ENCODE measurements at places on chromosomes 16 and 17.

DNA sequence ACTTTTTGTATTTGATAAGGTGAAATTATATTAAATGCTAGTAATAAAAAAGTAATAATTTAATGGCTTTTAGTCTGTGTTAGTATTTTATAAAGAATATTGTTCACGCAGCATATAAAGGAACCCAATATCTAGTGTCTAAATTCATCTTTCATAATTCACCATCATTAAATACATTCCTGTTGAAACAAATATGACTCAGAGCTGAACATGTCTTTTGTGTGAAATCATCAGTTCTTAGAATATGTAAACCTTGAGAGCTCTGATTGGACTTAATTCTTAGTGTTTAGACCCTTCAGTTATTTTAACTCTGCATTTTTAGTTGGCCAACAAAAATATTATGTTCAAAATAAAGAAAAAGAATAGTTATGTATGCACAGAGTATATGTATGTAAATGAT lies 71.8 kb downstream of the ABHD15 start:
- peak; percentile 26 for DNase-seq

GRCh38 chr16:71311553-71312158 lies 22.5 kb upstream of the CMTR2 start:
- DNase-seq: no peak

DNA sequence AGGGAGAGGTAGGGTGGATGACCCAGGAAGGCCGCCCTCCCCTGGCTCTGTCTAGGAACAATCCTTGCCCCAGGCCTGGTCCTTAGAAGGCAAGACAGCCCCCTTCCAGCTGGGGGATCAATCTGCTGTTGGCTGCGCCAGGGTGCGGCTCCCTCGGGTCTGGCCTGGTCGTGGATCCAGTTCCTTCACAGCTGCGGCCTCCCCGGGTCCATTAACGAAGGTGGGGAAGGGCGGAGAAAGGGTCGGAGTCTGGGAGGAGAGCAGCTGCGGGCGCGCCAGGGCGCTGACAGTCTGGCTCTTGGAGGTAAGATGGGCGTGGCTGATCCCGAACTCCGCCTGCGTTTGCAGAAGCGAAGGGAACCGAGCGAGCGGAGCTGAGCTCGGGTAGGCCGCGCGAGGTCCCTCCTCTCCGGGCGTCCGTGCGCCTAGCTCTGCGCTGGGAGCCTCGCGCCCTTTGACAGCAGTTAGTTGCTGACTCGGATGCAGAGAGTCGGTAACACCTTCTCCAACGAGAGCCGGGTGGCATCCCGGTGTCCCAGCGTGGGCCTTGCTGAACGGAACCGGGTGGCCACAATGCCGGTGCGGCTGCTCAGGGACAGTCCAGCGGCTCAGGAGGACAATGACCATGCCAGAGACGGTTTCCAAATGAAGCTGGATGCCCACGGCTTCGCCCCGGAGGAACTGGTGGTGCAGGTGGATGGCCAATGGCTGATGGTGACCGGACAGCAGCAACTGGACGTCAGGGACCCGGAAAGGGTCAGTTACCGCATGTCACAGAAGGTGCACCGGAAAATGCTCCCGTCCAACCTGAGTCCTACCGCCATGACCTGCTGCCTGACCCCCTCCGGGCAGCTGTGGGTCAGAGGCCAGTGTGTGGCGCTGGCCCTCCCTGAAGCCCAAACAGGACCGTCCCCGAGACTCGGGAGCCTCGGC lies at the start of gene HSPB9:
Gene HSPB9, plus strand, starts transcription at position 434 of the 933 bp plus-strand sequence. Its CDS starts 47 bp downstream, at position 481.
- DNase-seq: no peak

DNA sequence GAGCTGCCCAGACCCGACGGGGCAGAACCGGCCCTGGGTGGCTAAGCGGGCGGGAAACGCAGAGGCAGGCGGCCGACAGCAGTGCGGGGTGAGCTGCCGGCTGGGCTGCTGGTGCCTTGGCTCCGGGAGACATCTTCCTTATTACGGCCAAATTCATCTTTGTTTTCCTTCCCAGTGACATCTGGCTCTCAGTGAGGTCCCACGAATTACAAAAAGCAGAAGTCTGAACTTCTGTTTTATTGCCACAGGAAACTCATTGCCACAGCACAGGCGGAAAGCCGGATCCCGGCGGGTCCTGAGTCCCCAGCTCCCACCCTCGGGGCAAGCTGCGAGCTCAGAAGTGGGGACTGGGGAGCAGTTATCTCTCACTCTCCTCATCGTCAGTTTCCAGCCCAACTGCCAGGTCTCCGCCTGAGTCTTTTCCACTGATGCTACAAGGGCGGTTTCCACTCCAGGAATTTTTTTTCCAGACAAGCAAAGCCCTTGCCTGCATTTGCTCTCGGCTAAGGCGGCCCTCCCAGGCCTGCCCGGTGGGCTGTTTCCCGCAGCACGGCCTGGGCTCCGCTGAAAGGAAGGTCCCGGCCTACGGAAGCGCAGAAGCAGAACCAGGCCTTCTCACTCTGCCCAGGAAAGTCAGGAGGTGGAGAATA lies 40.3 kb downstream of the CBFA2T3 start:
- no peak for DNase-seq

DNA sequence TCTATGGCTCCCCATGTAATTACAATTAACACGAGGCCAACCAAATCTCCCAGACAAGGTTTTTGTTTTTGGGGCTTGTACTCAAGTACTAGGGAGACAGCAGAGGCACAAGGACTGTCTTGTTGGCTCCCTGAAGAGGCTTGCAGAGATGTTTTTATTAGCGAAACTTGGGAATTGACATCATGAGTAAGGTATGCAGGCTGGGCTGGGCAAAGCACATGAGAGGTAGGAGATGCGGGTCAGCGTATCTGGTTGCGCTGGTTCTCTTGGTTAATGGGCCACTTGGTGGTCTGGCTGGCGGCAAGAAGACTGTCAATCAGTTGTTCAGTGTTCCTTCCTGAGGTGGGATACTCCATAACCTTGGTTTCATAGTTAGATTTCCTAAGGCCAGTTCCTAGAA lies 28.9 kb downstream of the LCMT1 start:
- DNase-seq: no peak

DNA sequence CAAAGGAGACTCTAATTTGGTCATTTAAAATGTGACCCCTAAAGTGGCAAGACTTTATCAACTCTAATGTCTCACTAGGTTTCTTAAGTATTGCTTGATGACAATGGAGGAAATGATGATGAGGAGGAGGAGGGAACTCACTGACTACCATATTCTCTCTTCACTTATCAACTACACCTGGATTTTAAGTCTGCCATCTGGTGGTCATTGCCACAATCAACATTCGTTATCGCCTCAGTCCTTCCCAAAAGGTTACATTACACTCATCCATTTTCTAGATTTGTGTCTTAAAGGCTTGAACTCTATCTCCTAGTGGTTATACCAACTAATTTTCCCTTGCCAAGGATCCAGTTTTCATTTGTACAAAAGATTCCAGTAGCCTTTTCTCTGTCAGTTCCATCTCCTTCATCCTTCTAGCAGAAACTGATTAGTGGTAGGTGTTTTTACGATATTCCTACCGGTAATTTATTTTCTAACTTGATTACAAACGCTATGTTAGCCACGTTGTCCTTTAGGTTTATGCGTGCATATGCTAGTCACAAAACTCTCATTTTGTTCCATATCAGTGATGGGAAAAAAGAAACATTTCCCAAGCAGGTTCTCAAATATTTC lies 114.6 kb upstream of the NOG start:
- peak; percentile 4 for DNase-seq

GRCh38 chr17:82297280-82297713 lies 20.1 kb downstream of the CD7 start:
- no peak for DNase-seq

GRCh38 chr17:45748731-45749310 lies 35.3 kb upstream of the CRHR1 start:
- DNase-seq: no peak

DNA sequence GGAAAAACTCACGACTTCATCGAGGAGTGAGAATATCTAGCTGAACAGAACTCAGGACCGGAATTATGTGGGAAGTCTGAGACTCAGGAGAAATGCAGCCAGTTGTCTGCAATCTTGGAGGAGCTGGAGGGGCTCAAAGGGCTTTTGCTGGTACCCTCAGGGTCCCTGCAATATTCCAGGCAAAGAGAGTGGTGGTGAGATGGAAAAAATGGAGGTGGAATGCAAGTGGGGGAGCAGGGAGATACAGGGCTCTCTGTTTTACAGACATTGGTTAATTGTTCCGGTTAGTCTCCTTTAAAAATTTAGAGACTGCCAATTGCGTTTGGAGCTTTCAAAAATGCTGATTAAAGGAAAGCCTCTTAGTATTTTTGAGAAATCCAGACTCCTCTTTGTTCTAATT lies 18.2 kb upstream of the HP start:
- DNase-seq: no peak

GRCh38 chr17:67686241-67686640 lies 31.5 kb upstream of the NOL11 start:
- no peak for DNase-seq

- no peak for DNase-seq
These were observed 33.2 kb downstream of the COX4I1 start for GRCh38 chr16:85832570-85833218.

DNA sequence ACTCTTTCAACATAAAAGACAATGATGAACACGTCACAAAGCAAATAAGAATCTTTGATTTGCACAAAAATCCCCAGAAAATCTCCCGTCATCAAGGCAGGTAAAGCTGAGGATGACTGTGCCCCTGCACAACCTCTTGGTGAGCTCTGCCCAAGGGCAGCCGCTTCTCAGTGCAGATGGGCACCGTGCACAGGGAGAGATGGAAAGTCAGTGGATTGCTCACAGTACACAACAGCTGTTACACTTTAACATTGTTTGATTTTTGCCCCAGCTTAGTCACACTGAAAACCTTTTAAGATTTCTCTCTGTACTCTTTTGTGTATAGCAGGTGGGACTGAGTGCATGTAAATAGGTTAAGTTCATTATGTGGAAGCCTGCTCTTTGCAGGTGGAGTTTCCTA lies 104.2 kb downstream of the CDK5R1 start:
- DNase-seq: no peak

DNA sequence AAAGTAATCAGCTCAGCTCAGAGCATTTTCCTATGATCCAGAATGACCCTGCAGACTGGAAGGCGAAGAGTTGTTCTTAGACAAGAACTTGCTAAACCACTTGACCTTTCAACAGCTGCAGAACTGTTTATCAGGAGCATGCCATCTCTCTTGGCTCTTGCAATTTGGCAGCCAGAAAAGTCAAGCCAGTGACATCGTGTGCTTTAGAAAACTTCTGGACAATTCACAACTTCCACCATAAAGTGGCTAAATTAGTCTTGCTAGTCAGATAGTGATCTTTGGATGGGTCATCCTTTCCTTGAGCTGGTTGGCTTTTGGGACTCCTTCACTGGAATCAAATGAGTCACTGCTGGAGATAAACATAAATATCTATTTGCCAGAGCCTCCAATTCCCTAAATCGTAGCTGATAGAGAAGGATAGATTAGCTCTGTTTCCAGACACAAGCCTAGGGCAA lies 146.5 kb downstream of the MAP2K6 start:
- DNase-seq: no peak

DNA sequence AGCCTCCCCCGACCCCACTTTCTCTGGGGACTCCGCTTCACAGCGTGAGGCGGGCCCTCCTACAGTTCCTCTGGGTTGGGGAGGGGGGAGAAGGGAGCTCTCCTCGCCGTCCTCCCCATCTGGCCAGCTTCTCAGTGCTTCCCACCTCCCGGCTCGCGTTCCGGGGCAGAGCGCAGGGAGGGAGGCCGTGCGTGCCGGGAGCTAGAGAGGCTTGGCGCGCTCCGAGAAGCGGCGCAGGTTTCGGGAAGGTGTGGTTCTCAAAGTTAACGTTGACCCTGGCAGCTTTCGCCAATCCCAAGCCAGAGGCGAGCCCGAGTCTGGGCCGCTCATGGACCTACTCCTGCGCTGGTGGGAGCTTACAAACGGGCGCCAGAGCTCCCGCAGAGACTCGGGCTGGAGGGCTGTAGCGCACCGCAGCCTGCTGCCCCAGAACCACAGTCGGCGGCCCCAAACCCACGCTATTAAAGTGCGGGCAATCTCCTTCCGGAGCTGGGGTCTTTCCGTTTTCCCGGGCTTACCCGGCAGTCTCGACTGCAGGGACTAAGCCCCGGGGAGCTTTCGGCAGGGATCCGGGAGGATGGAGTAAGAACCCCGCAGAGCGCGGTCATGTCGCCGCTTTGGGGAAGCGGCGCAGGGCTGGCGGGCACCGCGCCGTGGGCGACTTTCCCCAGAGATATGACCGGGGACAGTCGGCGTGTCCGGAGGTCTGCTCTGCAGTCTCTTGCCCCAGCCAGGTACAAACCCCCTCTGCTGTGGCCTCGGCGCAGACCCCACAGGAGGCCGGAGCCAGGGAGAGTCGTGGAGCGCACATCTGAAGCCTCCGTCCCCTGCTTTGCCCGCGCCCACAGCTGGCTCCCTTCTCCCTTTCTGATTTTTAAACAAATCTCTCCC lies 787 bp downstream of the CDH11 start:
- DNase-seq: no peak

- peak; percentile 40 for DNase-seq
These were observed 1.1 kb downstream of the CDH15 start for GRCh38 chr16:89172528-89173173.

GRCh38 chr17:348012-348411 lies 4.6 kb downstream of the RPH3AL start:
- no peak for DNase-seq

DNA sequence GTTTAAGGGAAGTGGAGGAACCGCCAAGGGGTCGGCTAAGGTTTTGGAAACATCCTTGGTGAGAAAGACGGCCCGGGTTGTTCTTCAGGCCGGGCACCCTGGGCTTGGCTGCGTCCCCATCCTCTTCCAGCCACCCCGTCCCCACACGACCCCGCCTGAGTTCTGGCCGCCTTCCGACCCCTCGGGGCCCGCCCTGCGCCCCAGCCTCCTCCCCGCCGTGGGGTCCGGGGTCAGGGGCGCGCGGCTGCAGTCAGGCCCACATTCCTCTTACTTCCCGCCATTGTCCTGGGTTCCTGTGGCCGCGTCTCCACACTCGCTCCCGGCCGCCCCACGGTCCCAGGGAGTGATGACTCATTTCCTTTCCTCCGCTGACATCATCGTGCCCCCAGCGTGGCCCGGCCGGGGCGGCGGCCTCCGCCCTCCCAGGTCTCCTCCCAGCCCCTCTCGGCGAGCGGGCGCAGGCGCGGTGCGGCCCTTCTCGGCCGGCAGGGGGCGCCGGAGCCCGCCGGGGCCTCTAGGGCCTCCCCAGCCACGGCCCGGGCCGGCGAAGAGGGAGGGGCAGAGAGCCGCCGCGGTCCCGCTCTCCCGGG lies 59.6 kb downstream of the WSB1 start:
- peak; percentile 97 for DNase-seq

DNA sequence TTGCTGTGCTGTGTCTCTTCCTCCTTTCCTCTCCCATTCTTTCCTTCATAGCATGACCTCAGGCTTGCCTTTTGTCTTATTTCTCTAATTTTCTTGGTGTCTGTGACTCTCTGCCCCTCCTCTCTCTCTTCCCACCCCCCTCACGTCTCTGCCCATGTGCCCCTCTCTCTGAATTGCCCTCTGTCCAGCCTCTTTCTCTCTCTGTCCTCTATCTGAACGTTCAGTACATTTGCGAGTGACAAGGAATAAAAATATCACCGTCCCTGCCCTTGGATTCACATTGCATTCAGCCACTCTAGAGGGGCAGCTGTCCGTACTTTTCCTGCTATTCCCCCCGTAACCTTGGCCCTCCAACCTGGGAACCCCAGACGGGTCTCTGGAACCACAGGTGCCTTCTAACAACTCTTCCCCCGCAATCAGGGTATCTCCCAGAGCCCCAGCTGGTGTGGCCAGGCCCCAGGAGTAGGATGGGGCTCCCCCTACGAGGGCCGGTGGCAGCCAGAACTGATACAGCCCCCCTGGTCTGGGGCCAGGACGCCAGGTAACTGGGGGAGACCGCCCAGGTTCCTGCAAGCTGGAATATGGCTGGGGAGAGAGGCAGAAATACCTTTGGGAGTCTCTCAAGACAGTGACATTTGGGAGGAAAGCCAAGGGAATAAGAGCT lies 1.8 kb downstream of the KIF1C start:
- no peak for DNase-seq

- peak; percentile 97 for DNase-seq
These were observed 1.5 kb downstream of the MXRA7 start for GRCh38 chr17:76709077-76709950.
